Forelimb muscle (tissue), 1 donor: ENCODE measurements at places on chromosomes 16 and 17.
A peak's percentile ranks its signal among the peaks of the same experiment; 100 is the strongest.

DNA sequence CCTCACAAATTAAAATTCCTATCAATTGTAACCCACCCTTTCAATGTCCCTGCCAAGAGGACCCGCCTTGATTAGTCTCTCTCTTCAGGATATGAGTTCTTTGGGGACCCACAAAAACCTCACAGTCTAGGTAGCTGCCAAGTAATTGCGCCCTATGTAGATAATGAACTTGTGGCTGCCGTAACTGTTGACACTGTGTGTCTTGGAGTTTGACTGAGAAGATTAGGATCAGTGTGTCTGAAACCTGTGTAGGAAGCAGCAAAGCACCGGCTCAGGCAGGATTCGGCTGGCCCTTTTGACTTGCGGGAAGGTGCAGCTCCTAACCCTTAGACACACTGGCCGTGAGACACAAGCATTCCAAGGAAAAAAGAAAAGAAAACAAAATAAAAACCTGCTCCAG lies 17.8 kb upstream of the SLC6A4 start:
- no peak for DNase-seq

DNA sequence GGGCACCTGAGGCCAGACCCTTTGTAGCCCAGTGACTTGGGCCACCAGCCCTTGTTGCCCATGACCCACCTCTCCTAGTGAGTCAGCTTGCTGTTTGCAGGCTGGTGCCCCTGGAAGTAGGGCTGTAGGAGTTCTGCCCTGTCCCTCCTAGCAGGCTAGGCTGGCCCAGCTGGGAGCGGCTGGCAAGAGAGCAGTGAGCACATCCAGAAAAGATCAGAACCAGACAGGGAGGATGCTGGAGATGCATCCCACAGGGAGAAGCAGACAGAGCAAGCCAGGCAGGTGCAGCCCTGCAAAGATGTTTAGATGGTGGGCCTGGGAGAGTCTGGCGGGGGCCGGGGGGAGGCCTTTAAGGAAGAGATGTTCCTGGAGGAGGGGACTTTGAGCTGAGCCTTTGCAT lies 2.4 kb downstream of the SLC5A10 start:
- DNase-seq = no peak

DNA sequence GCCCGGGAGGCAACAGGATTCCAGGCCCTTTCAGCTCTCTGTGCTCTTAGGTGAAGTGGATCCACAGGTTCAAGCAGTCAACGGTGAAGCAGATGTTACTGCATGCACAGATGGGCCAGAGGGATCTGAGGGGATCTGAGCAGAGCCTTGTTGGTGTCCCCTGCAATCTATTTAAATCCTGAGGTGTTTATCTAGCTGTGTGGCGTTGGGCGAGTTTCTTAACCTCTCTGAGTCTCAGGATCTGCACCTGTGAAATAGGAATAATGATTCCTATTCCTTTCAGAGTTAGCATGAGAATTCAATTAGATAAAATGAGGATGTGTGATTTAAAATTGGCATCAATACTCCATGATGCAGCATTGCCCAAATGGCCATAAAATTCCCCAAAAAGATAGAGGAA lies 237.3 kb upstream of the CDH5 start:
- no peak for DNase-seq

- no peak for DNase-seq
Observed at GRCh38 chr16:25691519-25692091, at the start of gene HS3ST4. HS3ST4 (plus strand) TSS chr16:25691959.

- no peak for DNase-seq
Observed at GRCh38 chr17:10077561-10078299, 120.7 kb downstream of the GAS7 start.

- no peak for DNase-seq
Observed at GRCh38 chr16:19912455-19913339, 28.0 kb upstream of the GPRC5B start.

- peak; percentile 34 for DNase-seq
Observed at GRCh38 chr17:2749784-2750181, 331 bp upstream of the CCDC92B start.

- DNase-seq = no peak
Observed at GRCh38 chr17:56125830-56126819, 27.1 kb upstream of the ANKFN1 start.

DNA sequence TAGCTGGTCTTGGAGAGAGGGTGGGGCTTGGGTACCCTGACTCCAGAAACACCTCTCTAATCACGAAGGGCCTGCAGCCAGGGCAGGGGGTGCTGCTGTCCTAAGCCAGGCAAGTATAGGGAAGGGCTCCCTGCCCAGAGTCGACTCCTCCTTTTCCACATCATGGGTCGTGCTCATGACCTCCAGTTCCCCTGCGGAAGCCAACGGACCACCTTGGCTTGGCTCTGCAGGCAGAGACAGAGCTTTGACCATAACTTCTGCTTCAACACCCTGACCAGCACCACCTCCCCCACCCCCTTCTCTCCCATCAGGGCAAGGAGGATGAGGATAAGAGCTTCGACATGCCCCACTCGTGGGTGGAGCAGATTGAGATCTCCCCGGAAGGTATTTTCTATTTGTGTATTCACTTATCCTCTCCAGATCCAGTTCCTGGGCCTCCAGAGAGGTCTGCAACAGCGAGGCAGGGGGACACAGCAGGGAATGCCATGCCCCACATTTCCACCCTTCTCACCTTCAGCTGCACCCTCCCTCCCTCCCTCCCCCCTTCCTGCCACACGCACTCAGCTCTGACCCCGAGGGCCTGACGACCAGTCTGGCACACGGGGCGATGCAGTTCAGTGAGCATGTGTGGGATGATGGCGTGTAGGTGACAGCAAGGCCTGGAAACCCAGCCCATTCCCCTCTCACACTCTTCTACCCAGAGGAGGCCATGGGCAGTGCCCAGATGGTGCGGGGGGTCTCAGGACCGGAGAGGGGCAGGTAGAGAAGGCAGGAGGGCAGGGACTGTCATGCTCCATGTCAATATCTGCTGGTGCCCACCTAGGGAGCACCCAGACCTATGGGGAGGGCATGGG lies 14.0 kb upstream of the KATNB1 start:
- DNase-seq = no peak

DNA sequence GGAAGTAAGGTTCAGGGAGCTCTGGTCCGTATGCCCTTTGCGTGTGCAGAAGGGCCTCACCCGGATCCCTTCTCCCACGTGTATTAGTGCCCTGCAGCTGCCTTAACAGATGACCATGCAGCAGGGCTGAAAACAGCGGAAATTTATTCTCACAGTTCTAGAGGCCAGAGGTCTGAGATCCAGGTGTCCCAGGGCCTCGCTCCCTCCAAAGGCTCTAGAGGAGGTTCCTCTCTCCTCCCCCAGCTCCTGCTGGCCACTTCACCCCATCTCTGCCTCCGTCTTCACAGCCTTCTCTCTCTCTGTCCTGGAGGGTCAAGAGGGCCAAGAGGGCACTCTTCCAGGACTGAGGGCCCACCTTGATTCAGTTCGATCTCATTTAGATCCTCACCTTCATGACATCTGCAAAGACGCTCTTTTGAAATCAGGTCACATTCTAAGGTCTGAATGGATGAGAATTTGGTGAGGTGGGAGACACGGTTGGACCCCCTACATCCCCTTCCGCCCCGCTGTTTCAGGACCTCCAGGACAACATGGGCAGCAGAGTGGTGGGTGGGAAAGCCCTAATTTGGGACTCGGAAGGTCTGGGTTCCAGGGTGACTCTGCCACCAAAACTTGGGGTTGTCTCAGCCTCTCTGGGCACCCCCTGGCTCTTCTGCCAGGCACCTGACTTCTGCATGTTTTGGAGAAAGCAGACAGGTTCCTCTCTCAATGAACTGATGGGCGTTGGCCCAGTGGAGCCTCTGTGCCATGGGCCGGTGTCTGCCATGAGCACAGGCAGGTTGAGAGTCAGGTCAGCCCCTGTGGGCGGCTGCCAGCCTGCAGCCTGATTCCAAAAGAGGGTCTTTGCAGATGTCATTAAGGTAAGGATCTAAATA lies 361.2 kb downstream of the SEC14L1 start:
- no peak for DNase-seq

GRCh38 chr17:64728041-64728695 lies 66.1 kb upstream of the SMURF2 start:
- DNase-seq = no peak

GRCh38 chr17:13384626-13385025 lies 217.1 kb downstream of the HS3ST3A1 start:
- no peak for DNase-seq

GRCh38 chr16:20331635-20332034 lies 4.3 kb upstream of the GP2 start:
- DNase-seq = no peak

GRCh38 chr16:8874388-8874787 lies 5.6 kb upstream of the CARHSP1 start:
- DNase-seq = no peak

- DNase-seq = no peak
Observed at GRCh38 chr16:11677451-11677951, 9.2 kb downstream of the SNN start.

GRCh38 chr17:82898976-82899514 lies 59.2 kb upstream of the ZNF750 start:
- DNase-seq = no peak

GRCh38 chr16:75317101-75317522 lies 65.7 kb upstream of the BCAR1 start:
- no peak for DNase-seq

DNA sequence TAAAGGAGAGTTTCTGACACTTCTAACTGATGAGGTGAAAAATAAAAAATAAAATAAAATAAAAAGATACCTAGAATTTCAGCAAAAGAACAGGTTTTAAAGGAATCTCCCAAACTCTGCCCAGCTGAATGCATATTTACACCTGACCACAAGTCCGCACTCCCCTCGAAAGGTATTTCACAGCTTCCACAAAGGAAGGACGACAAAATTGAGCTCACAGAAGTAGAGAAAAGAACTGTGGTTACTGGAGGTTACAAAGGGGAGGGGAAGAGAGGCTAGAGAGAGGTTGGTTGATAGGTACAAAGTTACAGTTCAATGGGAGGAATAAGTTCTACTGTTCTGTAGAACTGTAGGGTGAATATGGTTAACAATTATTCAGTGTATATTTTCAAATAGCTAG lies 5.0 kb downstream of the LITAF start:
- DNase-seq = no peak

DNA sequence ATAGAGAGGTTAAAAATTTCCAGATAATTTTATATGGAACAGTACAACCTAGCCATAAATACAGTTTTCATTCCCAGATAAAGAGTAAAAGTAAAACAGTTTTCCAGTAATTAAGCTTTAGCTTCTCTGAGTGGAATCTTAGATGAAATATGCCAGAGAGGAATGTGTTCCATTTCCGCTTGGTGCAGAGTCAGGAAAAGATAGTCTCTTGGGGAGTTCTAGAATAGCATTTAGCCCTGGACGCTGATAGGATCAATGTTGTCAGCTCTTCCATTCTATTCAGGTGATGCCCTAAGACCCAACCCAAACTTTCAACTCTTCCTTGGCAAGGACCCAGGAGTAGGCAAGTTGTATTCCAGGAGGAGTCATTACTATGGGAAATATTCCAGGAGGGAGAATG lies 30.9 kb upstream of the ABCA3 start:
- DNase-seq = no peak

DNA sequence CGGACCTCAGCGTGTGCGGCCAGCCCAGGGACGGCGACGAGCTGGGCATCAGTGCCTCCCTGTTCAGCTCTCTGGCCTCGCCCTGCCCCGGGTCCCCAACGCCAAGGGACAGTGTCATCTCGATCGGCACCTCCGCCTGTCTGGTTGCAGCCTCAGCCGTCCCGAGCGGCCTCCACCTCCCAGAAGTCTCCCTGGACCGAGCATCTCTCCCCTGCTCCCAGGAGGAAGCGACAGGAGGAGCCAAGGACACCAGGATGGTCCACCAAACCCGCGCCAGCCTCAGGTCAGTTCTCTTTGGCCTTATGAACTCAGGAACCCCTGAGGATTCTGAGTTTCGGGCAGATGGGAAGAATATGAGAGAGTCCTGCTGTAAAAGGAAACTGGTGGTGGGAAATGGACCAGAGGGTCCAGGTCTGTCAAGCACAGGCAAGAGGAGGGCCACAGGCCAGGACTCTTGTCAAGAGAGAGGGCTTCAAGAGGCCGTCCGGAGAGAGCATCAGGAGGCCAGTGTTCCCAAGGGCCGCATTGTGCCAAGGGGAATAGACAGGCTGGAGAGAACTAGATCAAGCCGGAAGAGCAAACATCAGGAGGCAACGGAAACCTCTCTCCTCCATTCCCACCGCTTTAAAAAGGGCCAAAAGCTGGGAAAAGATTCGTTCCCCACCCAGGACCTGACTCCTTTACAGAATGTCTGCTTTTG lies 825 bp downstream of the HASPIN start:
- no peak for DNase-seq

- DNase-seq = no peak
Observed at GRCh38 chr17:72531729-72532128, 410.9 kb downstream of the SOX9 start.

DNA sequence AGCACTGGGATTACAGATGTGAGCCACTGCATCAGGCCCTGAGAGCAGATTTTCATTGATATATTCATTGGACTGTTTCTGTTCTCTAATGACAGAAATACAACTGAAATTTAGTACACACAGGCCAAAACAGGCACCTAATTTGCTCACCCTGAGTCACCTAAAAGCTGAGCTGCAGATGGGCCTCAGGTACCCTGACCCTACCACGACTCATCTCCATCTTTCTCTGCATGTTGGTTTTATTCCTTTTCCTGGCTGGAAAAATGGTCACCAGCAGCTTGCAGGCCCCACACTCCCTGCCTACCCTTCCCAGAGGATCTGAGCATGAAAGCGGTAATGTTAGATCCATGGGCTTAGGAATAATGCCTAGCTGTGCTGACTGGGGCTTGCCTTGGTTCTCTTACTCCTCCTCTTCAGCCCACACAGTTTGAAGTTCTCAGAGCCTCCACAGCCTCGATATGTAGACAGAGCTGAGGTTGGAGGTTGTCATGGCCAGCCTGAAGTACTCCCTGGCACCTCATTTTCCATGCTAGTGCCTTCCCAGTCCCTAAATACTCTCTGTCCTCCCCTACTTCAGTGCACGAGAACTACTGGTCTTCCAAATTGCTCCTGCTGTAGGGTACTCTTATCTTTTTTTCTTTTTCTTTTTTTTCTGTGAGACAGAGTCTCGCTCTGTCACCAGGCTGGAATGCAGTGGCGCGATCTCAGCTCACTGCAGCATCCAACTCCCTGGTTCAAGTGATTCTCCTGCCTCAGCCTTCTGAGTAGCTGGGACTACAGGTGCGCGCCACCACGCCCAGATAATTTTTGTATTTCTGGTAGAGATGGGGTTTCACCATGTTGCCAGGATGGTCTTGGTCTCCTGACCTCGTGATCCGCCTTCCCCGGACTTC lies 51.1 kb downstream of the CENPV start:
- DNase-seq = no peak

GRCh38 chr16:1002399-1003166 lies 21.0 kb downstream of the SOX8 start:
- no peak for DNase-seq

GRCh38 chr17:31418773-31419350 lies 27.4 kb downstream of the RAB11FIP4 start:
- DNase-seq = no peak

- no peak for DNase-seq
Observed at GRCh38 chr16:11799509-11800381, 2.7 kb upstream of the ZC3H7A start.

- DNase-seq = no peak
Observed at GRCh38 chr17:51079049-51079448, 41.6 kb downstream of the SPAG9 start.

- no peak for DNase-seq
Observed at GRCh38 chr17:15231851-15232516, 33.1 kb downstream of the PMP22 start.
